Activated CD4-positive, alpha-beta T cell treated with anti-CD3 and anti-CD28 coated beads for 1 hour (primary cell): ENCODE measurements at places on chromosomes 7 and 10.

DNA sequence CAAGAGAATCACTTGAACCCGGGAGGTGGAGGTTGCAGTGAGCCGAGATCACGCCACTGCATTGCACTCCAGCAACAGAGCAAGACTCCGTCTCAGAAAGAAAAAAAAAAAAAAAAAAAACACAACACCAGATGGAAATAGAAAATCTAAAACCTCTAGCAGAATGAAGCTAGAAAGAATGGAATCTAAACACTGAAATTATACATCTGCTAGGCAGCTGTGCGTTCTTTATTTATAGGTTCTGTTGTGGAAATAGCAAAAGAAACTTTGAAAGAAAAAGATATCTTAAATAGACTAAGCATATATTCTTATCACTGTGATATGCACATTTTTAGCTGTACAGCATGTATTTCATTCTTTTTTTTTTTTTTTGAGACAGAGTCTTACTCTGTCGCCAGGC, 17.1 kb downstream of the BMPR1A start:
- DNase-seq: no peak

DNA sequence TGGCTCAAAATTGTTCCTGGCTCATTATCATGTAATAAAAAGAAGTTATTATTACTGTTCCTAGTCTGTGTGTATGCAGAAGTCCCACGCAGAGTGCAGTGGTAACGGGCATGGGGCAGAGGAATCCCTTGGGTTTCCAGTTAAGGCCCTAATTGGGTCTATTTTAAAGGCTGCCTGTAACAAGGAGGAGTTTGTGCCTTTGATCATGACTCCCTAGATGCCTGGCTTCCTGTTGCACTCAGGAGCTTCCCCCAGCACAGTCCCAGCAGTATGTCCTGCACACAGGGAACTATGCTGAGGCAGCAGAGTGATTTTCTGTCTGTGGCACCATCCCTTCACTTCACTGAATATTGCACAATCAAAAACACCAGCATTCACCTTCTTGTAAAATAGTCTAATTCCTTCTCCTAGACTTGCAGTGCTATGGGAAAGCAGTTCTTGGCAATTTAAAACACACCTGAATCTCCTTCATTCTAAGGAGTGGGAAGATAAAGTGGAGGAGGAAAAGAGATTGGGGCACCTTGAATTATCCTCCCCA, 22.9 kb downstream of the SORCS1 start:
- DNase-seq: no peak

- DNase-seq: no peak
These were observed 233.0 kb downstream of the PTN start for GRCh38 chr7:137110535-137110934.

GRCh38 chr10:127145173-127145572, 51.2 kb downstream of the INSYN2A start:
- no peak for DNase-seq

DNA sequence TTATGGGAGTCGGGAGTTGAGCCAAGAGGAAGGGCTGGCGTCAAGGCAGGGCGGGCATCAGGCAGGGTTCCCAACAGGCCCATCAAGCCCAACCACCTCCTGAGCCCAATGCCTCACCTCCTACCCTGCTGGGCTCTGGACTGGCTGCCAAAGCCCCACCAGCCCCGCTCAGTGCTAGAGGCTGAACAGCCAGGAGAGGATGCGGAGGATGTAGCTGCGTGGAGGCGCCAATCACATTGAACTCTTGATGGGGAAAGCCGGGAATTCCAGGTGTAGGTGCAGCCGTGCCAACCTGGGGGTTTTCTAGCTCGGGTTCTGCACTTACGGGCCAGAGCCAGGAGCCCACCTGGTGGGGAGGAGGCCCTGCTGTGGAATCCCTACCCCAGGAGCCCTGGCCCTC, 12.9 kb downstream of the ATP5MF start:
- DNase-seq: no peak
